Esophagus squamous epithelium (tissue), 5 donors: ENCODE measurements at places on chromosomes 4 and X. TPM values are rescaled to one million over a fixed set of nuclear protein-coding genes. Genes with fewer than 3 reads are reported as not detected.

- H3K4me1 ChIP-seq = no peaks in the 10 kb centered on the region
- H3K27me3 ChIP-seq = no peaks in the 10 kb centered on the region
- no peak overlapping the region for H3K27ac ChIP-seq
Observed at GRCh38 chr4:174362340-174362739, 78.6 kb downstream of the CEP44 start.

Gene CLIC2
- total RNA-seq = 3.2 TPM

Gene SPP1
- 0.95 TPM for total RNA-seq

GRCh38 chr4:52611030-52611555 lies 48.0 kb downstream of the USP46 start:
- DNase-seq = no peak
- H3K4me3 ChIP-seq = no peak overlapping the region
- H3K27ac ChIP-seq = no peak overlapping the region
- no peaks in the 10 kb centered on the region for H3K27me3 ChIP-seq
- no peaks in the 10 kb centered on the region for H3K4me1 ChIP-seq

- no peaks in the 10 kb centered on the region for H3K4me1 ChIP-seq
- H3K27me3 ChIP-seq = no peaks in the 10 kb centered on the region
- no peak for DNase-seq
- no peak overlapping the region for H3K4me3 ChIP-seq
- no peak overlapping the region for H3K27ac ChIP-seq
Observed at GRCh38 chr4:90171491-90171890, 44.3 kb downstream of the CCSER1 start.

Gene DTHD1
- 0.19 TPM for total RNA-seq

Gene WFS1
- 7.7 TPM for total RNA-seq
